ENCODE measurements at places on chromosomes 7 and 10. TPM values are rescaled to one million over a fixed set of nuclear protein-coding genes. Genes with fewer than 3 reads are reported as not detected.

DNA sequence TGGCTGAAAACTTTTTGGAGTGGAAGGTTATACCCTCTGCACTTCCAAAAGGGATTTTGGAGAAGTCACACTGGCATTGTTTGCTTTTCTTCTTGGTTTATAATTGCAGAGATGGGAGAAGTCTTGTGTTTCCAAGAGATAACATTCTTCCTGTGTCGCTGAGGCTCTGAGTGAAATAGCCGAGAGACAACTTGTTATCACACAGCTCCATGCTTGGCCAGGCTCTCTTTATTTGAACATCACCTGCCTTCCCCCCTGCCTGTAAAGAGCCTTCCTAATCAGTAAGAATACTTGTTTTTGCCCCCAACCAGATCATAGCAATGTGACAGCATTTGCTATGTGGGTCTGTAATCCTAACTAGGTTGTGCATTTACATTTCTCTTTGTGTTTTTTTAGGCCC lies 270.7 kb downstream of the GALNT17 start:
- no peak for DNase-seq

DNA sequence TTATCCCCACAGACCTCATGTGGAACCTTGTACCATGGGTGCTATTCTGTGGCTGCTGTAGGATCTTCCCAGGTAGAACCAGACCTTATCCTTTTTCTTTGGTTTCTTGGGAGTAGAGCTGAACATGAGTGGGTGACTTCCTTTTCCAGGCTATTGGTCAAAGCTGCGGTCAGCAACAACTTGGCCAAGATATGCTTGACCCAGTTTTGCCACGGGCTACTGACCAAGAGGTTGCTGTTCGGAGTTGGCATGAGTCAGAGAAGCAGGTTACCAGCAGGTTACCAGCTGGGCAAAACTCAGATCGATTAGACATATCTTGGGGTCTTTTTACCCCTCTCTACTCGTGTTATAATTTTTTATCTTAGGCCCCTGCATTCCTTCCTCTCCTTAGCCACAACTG lies 36.7 kb upstream of the HDAC9 start:
- no peak for DNase-seq

The C10orf143 gene
- total RNA-seq = 5.4 TPM

The PDGFA gene
- 39.1 TPM for total RNA-seq

The C10orf71 gene
- not detected for total RNA-seq

GRCh38 chr7:4277936-4278335 lies 404.2 kb upstream of the FOXK1 start:
- no peak for DNase-seq

- DNase-seq = peak; percentile 59
These were observed 2.2 kb downstream of the NPM3 start for GRCh38 chr10:101780818-101781654.

DNA sequence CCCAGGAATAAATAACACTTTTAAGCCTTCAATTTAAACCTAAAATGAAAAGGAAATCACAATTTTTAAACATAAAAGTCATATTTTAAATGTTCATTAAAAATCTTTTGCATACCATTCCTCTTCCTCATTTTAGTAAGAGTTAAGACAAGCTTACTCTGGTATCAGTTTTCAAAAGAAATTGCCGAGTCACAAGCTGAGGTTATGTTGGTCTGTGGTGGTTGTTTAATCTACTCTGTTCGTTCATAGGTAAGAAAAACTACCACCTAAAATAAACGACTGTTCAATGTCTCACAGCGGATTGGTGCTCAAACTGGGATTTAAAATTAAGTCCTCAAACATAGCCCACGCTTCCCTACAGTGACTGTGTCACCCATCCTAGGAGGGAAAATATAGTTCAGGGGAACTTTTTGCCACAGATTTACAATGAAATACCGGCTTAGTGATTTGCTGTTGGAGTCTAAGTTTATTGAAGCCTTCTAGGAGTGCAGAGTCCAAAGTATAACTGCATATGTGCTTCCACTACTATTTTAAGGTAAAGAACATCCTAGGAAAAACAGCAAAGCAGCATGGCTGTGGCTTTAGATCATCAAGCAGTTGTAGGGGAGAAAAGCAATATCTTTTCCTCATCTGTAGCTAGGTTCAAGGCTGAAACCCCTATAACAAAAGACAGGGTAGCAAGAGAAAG lies 61.1 kb downstream of the GNAT3 start:
- DNase-seq = no peak

The SHH gene
- 6.2 TPM for total RNA-seq

- DNase-seq = no peak
These were observed 12.4 kb downstream of the SMKR1 start for GRCh38 chr7:129514683-129515082.

The TRPV5 gene
- not detected for total RNA-seq

DNA sequence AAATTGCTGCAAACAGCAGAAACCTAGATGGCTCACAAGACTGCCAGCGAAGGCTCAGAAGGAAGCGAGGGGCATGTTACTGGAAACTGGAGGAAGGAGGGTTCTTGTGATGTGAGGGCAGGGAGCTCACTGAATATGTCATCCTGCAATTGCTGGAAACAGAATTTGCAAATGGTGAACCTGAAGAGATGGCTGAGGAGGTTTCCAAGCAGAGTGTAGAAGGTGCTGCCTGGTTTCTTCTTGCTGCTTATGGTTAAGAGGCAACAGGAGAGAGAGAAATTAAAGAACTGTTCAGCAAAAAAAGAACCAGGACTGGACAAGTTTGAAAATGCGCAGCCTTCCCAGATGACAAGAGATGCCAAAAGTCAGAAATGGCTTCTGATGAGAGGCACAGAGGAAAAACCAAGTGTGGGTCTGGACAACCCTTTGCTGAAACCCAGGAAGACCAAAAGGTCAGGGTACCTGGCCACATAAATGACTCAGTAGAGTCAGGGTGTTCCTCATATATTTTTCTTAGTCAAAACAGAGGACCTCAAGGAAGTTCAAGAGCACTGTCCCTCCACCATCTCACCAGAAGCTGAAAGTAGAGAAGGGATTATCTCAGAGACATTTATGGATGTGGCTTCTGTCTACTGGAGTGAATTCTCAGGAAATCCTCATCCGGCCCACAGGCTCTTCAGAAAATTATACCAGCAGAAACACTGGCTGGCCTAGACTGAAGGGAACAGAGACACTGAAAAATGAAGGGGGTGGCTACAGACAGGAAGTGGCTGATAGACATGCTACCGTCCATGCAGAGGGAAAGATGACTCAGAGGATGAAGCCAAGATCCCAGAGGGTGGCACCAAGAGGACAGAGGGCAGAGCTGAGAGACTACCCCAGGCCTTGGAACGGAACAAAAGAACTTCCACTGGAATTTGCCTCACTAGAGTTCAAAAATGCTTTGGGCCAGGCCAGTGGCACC lies 10.1 kb downstream of the PAPOLB start:
- DNase-seq = no peak

DNA sequence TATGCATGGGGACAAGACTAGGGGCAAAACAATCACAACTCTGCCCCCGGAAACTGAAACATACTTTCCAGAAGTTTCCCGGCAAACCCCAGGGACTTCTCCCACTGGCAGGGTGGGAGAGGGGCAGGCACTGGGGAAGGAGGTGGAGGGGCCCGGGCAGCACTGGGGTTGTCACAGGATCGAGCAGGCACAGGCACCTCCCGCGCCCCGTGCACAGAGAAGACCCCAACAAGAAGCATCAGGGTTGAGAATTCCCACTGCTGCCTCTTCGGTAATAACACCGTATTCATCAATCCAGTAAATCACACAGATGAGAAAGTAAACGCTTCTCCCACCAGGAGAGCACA lies 490.5 kb downstream of the PTPRN2 start:
- peak; percentile 15 for DNase-seq

The LRRC18 gene
- total RNA-seq = 2.2 TPM

The CUL2 gene
- 22.7 TPM for total RNA-seq

DNA sequence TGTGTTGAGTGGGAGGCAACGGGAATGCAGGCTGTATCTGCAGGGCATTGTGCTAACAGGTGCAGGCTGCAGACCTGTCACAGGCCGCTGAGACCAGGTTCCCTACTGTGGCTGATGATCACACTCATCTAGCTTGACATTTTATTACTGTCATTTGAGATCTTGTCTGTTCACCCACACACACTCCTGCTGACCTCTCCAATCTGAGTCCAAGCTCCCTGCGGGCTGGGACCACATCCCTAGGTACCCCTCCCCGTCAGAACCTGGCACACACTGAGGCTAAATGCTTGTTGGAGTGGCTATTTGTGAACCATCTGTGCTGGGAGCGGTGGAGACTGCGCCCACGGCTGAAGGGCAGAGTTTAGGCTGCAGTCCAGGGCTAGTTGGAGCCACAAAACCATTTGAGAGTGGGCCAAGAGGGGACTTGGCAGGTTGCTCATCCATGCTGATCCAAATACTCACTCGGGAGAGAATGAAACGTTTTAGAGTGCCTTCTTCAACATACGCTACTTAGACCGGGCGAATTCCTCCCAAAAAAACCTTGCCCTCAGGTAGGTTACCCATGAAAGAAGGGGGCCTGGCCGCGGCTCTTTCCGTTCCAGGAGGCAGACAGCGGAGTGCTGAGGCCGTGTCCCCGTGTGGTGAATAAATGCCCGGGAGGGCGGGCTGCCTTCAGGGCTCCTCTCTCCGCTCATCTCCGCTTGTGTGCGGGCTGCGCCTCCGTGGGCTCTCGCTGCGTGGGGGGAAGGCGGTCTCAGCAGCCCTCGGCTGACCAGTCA lies 164.4 kb downstream of the RGS10 start:
- no peak for DNase-seq

The CUZD1 gene
- total RNA-seq = not detected

The ATE1 gene
- total RNA-seq = 17.5 TPM

GRCh38 chr7:135121868-135122267 lies 26.0 kb upstream of the TMEM140 start:
- no peak for DNase-seq

The PRSS1 gene
- total RNA-seq = not detected

GRCh38 chr7:144830811-144831210 lies 5.0 kb downstream of the TPK1 start:
- no peak for DNase-seq

The DNAH11 gene
- 24.1 TPM for total RNA-seq

- DNase-seq = peak; percentile 12
These were observed 71.4 kb upstream of the SHH start for GRCh38 chr7:155883491-155884224.

GRCh38 chr10:15369256-15370211 lies 1.6 kb downstream of the FAM171A1 start:
- no peak for DNase-seq

The CALCR gene
- total RNA-seq = 0.09 TPM

DNA sequence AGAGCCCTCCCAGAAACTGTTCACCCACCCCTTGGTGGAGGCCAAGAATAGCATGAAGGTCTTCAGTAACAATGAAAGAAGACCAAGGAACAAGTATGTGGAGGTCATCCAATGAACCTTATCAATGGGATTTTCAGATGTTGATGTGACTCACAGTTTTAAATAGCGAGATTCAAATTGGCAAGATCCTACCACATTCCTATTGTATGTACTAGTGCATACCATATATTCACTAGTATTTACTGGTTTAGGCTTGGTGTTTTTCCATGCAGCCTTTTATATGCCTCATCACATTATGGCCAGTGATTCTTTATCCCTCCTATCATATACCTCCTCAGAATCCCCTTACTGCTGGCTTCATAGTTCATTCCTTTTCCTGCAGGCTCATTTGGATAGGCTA lies 54.4 kb downstream of the ITGB8 start:
- no peak for DNase-seq

GRCh38 chr10:78531088-78531487 lies 497.4 kb downstream of the RPS24 start:
- no peak for DNase-seq

GRCh38 chr7:15839416-15840100 lies 153.1 kb upstream of the MEOX2 start:
- no peak for DNase-seq

The SLC29A4 gene
- 0.39 TPM for total RNA-seq

The PGAM2 gene
- not detected for total RNA-seq

The CLCN1 gene
- not detected for total RNA-seq

The GPC2 gene
- 0.20 TPM for total RNA-seq

DNA sequence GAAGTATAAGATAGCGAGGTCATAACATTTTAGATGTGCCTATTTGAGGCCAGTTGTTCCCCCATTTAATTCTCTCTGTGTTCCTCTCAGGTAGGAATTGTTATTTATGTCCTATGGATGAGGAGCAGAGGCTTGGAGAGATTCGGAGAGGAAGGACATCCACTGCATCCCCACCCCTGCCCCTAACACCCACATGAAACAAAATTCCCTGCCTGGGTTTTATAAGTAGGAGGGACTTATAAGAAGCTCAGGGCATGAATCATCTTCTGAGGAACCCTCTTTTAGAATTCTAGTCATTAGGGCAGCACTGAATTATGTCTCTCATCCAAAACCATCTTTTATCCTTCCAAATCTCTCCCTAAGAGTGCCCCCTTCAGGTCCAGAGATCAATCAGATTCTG lies 5.0 kb downstream of the CHAT start:
- no peak for DNase-seq

GRCh38 chr7:71787513-71787912 lies 624.6 kb downstream of the CALN1 start:
- peak; percentile 50 for DNase-seq

DNA sequence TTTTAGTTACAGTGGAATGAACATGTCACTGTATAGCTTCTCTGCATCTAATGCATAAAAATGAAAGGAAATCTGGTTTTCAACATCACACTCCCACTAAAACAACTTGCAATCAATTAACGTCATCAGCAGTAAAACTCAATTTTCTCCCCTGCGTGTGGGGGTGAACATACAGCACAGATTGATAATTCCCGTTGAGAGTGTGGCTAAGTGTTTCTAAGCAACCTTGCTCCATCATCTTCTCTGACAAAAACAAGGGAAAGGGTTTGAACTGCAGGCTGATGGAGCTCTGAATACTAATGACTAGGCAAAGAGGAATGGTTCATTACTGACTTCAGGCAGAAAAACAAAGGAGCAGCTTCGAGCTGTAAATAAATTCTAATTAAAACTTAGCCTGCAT lies 238.3 kb downstream of the PARD3 start:
- DNase-seq = no peak

DNA sequence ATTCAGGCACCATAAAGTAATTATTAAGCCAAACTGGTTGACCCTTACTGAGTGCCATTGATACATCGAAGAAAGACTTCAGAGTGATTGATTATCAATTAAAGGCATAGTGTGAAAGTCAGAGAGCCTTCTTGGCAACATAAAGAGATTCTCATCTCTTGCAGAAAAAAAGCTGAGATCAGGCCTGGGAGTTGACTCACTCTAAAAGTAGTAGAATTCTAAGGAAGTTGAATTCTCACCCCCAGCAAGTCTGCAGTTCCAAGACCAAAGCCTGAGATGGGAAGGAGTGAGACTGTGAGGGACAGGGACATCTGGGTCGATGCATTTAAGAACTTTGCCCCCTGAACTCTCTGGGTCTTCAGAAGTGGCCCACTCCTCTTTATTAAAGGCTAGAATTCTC lies 21.6 kb upstream of the ERCC6 start:
- DNase-seq = no peak

GRCh38 chr10:10094691-10095090 lies 923.0 kb upstream of the CELF2 start:
- no peak for DNase-seq

DNA sequence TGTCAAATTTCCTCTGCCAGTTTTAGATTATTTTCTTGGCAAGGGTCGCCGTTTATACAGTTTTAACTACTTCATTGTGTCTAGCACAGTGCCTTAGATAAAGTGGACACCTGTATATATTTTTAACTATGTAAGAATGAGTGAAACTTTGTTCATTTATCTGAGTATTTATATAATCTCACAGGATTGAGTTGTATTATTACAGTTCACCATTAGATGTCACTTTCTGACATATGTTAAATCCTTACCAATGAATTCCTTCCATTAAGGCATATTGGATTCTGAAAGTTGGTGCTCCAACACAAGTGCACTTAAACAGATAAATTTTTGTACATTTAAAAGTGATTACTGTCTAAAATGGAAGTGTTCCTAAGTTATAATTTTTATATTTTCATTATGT lies 43.0 kb downstream of the ZMYND11 start:
- DNase-seq = no peak
